Fibroblast of mammary gland (primary cell): ENCODE measurements at places on chromosomes 4 and X.

DNA sequence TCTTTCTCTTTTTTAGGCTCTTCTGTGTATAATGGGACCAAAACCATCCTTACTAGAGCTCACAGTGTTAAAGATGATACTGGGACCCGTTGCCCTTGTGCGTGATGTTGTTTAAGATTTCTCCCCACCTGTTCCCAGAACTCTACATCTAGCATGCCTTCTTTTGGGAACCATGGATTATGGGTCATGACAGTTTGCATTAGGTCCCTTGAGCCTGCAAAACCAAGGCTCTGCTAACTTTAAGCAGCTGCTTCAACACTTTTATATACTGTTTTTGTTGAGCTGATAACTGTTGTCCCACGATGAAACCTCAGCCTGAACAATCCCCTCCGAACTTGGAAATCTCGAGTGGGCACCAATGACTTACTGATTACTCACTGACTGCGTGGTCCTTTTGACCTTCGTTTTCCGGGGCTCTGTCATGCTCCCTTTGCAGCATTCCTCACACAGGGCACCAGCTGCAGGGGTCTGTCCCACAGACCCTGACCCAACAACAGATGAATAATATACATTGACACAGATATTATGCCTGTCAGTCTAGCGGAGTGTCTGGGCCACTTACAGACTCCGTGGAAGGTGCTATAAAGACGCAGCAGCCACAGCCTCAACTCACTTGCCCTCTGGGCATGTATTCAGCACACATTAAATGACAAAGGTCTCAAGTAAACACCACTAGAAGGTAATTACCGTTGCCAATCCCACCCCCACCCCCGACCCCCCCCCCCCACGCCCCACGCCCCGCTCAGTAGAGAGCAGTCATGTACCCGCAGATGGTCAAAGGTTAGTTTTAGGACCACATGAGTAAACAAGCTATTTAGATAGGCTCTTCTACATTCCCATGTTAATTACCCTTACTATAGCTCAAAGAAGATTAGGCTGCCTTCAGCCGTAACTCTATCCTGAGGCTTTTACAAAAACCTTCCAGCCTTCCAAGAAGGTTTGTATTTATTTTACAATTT lies 162.0 kb upstream of the WDFY3 start:
- DNase-seq, result no peak

DNA sequence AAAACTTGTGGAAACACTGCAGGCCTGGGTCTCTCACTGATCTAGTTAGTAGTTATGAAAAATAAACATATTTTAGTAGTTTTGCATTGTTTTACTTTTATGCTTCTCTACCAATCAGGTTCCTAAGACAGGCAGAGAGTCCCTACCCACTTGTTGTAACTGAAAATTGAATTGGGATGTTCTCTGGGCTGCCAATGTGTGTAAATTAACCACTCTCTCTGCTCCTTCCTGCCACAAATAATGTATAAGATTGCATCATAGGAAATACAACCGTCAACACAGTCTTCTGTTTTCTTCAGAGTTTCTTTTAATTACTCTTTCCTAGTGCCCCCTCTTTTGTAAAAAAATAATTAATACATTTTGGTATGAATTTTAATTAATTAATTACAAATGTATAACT lies 677.3 kb downstream of the FSTL5 start:
- DNase-seq, result no peak

DNA sequence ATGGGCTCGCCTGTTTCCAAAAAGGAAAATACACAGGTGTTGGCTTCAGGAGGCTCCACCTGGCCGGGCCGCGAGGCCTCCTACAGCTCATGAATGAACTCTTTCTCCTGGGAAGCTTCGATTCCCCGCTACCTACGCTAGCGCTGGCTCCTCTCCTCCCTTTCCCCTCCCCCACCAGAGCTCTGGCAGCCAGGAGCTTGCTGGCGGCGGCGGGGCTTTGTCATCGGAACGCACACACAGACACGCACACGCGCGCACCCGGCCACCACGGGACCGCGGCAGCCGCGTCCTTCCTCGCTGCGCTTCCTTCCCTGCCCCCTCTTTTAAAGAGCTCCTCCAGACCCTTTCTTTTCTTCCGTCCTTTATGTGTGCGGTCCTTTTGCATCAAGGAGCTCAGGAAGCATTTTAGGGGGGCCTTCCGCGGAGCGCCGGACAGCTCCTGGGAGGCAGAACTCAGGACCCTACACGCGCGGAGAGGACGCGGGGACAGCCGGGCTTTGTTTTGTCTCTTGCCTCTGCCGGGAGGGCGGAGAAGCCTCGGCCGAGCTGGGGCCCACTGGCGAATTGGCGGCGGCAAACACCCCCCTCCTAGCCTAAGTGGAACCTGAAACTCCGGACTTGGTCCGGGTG lies 70.2 kb upstream of the BCOR start:
- no peak for DNase-seq

DNA sequence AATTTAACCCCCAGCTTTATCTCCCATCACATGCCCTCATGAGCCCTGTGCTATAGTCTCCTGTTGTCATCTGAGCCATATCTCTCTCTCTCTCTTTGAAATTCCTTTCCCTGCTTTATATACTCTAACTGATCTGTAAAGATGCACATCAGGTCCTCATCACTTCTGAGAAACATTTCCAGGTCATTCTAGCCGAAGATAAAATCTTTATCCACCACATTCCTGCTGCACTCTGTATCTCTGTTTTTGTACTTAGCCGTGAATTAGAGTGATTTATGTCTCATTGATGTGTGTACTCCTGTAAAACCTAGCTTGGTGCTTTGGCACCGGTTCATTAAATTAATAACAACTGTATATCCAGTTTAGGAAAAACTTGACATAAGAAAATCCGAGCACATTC lies 113.2 kb downstream of the AFF2 start:
- DNase-seq, result no peak

DNA sequence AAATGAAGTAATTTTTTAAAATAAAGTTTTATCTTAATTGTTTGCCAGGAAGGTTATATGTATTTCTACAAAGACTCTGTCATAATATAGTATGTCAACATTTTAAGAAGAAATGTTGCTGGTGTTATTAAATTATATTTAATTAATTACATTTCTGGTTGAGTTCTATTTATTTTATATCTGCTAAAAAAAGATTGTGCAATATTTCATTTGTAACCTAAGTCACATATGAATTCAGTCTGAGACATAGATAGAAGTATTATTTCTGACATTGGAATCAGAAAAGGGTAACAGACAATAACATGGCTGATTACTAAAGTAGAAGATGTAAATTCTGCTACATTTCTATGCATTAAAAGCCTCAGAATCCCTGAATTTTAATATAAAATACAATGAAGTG lies 1985.1 kb downstream of the C4orf33 start:
- no peak for DNase-seq

DNA sequence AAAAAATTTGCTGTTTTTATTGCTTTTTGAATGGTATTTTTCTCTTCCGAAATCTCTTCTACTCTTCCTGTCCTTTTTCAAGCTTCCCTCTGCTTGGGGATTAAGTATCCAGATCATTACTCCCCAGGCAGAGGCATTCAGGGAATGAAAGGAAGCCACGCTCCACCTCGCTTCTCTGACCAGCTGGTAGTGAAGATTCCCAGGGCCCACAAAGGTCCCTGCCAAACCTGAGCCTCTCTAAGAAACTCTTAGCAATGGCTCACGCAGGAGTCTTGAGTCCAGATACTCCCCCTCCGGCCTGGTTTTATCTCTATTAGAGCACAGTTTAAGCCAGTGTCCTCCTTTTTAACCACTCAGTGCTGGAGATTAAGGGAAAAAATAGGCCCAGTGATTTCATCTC lies 51.4 kb upstream of the SOD3 start:
- no peak for DNase-seq

DNA sequence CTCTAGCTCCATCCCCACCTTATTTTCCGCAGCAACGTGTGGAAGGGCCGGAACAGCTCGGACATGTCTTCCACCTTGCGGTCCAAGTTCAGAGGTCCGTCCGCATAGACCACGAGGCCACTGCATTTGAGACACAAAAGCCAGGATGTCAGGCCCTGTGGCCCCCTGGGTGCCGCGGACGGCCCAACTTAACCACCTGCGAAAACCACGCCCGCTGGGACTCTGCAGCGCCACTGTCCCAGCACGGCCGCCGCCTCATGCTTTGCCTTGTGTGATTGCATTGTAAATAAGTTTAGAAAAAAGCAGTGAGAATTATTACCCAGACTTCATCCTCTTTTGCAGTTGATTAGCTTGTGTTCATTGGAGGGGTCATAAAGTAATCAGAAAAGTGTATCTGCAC lies 58.2 kb upstream of the MXD4 start:
- no peak for DNase-seq

- DNase-seq, result no peak
Measured at GRCh38 chr4:3352941-3353594, 60.2 kb downstream of the RGS12 start.

DNA sequence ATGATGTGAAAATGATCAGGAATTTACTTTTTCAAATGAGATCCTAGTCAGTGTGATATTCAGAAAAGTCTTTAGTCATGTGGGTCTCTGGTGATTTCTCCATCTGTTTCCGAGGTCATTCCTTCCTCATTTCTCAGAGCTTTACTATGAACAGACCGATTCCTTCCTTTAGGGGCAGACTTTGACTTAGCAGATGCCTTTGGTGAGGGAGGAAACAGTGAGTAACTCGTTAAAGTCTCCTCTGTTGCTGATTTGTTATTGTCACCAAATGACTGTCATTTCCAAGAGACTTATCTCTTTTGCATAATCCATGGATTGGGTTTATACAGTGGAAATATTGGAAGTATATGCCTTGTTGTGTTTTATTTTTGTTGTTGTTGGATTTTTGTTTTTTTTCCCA lies 76.2 kb upstream of the CD99 start:
- DNase-seq, result peak; percentile 83

DNA sequence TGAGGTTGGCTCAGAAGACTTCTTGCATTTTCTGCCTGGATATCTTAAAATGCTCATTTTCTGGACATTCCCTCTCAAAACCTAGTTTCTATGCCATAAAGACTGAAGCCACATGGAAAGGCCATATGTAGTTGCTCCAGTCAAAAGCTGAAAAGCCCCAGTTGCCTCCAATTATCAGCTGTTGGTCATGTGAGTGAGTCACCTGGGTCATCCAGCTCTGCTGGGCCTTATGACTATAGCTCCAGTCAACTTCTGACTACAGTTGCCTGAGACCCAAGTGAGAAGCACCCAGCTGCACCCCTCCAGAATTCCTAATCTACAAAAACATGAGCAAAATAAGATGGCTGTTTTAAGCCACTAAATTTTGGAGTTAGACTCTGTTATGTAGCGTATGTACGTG lies 41.9 kb downstream of the HELQ start:
- DNase-seq, result peak; percentile 30

- no peak for DNase-seq
Measured at GRCh38 chr4:25533256-25533655, 122.4 kb upstream of the SLC34A2 start.

DNA sequence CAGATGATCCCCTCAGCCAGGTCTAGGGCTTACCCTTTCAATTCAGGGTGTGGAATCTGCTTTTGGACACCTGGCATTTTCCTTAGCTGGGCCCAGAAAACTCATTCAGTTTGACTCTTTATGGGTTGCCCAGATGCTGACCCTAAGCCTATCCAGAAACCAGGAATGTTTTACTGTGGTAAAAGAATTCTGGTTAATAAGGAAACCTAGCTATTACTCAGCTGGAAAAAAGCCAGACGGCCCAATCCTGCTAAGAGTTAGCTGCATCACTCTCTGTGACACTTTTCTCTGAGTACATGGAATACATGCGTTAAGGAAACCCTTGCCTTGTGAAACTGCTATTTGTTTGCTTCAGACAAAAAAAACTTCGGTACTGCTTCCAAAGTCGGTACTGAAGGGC lies 28.0 kb downstream of the ING2 start:
- DNase-seq, result peak; percentile 22

DNA sequence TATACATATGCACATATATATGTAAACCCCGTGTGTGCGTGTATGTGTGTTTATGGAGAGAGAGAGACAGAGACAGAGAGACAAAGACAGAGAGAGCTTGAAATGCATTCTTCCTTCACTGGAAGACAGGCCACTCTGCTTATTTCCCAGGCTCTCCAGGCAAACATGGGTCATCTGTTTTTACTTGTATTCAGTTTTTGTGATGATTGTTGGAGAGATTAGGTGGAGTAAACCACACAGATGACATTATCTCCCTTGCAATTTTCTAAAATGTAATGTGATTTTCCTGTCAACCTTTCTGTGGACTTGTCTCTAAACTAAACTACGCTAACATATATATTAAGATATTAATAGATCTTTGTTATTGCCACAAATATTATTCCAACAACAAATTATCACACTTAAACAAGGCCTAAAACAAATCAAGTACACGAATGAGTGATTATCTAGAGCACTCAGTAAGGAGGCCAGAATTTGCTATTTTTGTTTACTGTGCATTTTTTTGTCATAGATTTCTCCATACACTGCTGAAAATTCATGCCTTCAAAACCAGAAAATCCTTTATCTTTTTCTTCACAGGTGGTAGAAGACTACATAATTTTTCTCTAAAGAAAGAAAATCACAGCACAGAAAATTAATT lies 251.8 kb upstream of the SLIT2 start:
- no peak for DNase-seq

DNA sequence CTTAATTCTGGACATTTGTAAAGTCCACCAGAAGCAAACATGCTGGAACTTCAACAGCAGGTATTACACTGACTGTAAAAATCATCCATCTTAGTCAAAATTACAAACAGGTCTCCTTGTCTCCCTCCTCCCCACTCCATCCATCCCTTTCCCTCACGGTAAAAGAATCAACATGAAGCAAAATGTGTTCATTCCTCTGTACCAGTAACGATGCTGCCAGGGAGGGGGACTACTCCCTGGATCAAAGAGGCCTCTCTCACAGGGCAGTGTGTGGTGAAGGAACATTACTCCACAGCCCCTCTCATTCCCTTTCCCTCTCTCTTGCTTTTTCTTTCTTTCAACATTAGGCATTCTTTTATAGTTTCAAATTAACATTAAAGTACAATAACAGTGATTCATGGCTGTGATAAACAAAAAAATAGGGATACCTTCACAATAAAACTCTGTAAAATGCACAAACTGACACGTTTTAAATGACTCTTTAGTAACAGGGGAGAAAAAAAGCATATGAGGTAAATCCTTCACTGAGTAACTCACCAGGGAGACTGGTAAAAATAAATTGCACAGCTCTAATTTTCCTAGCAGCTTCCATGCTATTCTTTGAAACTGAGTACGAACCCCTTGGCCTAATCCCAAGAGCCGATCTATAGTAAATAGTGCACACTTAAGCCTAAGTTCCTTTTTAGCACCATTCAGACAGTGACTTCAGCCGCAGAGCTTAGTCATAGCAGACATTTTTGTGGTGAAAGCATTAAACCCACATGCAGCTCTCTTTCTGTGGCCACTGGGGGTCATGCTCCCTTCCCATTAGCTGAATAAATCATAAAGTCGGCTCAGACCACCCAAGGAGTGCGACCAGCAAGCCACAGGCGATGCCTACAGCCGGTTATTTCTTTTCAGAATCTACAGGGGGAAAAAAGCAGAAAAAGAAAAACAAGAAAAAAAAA lies 215.6 kb upstream of the GYPA start:
- DNase-seq, result peak; percentile 87
